Suppressor macrophage (primary cell): ENCODE measurements at places on chromosomes 3 and 15.

DNA sequence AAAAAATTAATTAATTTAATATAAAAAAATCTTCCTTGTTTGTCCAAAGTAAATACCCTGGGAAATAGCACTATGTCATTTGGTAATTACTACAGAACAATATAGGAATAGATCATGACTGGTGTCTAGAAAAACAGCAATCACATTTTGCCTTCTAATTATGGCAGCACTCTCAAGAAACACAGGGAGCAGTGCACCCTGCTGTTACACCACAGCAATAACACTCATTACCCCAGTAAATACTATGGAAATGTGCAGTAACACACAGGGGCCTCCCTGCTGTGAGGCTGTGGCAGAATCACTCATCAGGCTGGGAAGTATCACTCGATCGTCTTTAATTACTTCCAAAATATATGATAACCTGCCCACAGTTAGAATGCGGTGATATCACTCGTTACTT lies 646.0 kb downstream of the TUSC7 start:
- DNase-seq: peak; percentile 38

DNA sequence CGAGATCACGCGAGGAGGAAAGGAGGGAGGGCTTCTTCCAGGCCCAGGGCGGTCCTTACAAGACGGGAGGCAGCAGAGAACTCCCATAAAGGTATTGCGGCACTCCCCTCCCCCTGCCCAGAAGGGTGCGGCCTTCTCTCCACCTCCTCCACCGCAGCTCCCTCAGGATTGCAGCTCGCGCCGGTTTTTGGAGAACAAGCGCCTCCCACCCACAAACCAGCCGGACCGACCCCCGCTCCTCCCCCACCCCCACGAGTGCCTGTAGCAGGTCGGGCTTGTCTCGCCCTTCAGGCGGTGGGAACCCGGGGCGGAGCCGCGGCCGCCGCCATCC lies 1.1 kb upstream of the SETD5 start:
- peak; percentile 94 for DNase-seq

- no peak for DNase-seq
These were observed 10.3 kb downstream of the CTNNB1 start for GRCh38 chr3:41209646-41210045.

GRCh38 chr15:40087991-40088928 lies 20.4 kb downstream of the BMF start:
- no peak for DNase-seq

- DNase-seq: peak; percentile 85
These were observed 640 bp downstream of the MB21D2 start for GRCh38 chr3:192917028-192917403.

- no peak for DNase-seq
These were observed 344.0 kb upstream of the PROK2 start for GRCh38 chr3:72128921-72129320.

DNA sequence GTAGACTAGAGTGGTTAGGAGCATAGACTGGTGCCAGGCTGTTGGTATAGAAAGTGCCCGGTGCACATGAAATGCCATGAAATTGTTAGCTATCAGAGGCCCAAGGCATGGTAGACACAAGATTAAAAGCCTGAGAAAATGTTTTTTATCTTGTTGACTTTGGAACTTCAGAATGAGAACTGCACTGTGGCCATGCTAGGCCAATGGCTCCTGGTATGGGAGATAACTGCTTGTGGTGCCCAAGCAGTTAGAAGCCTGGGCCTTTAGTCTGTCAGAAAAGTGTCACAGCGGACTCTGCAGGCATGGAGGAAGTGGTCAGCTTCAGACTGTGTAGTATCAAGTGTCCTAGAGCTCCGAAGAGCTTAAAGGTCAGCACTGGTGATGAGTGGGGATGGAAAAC lies 11.9 kb downstream of the FYCO1 start:
- DNase-seq: no peak

- peak; percentile 83 for DNase-seq
These were observed 2.9 kb downstream of the CCR3 start for GRCh38 chr3:46245146-46245545.

- no peak for DNase-seq
These were observed 11.9 kb downstream of the FAIM start for GRCh38 chr3:138620431-138620830.

DNA sequence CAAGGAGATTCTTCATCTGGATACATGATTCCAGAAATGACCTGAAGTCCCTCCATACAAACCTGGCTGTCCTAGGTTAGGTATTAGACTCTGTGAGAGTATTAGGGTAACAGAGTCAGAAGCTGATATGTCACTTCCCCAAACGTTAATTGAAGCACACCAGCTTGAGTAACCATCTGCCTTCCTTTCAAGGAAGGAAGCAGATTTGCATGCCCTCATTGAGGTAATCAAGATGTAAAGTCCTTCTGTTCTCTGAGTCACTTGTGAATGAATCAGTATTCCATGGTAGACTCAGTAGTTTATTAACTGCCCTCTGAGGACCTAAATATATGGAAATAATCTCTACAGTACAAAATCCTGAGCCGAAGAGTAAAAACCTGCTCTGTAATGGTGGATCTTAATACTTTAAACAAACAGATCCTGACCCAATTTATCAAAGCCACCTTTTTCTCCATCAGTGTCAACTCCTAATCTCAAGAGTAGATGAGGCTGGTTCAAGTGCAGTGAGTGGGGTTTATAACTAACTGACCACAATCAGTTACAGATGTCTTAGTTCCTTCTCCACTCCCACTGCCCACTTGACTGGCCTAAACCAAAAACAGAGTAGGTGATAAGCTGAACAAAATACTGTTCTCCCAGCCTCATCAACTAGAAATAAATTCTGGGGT lies 246.2 kb upstream of the CHRM5 start:
- peak; percentile 87 for DNase-seq

DNA sequence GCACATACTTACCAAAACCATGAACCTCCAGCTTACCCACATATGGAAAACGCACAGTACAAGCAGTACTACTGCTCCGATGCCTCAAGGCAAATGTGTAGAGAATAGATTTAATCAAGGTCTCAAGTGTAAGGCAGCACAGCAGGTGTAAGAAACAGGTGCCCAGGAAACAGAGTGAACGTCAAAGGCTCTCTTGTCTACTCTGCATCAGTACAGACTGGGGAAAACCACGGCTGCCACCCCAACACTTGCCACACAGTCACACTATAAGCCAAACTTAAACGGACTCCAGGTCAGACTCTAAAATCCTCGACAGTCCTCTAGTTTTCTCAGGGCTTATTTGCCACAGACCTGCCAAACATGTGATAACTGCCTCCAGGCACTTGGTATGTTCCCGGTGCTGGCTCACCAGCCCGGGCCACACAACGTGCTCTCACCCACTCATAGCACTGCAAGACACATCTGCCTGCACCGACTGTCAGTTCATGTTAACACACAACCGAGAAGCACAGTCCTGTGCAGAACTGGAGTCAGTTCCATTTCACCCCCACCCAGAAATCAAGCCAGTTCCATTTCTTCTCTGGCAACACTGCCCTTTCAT lies 30.6 kb downstream of the ABCC5 start:
- no peak for DNase-seq

- no peak for DNase-seq
These were observed 71.5 kb downstream of the CERS3 start for GRCh38 chr15:100457201-100457600.

DNA sequence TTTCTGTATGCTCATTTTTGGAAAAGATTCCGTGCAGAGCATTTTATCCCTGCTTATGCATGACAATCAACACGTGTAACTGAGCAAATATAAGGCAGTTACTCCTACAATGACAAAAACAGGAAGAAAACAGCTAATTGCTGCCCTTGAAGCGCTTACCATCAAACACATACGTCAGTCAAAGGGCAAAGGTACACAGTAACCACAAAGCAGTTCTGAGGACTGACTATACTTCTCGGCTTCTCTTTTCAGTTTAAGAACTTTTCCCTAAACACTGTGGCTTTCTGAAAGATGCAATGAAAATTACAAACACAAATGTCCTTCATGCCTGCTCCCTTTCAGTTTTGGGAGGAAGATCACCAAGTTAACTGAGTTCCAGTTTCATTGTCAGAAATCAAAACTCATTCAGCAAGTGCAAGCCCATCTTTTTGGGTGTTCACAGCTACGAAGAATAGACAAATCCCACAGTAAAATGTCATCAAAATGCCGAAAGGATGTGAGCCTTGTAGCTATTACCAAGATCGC lies 602.8 kb downstream of the FOXP1 start:
- no peak for DNase-seq

DNA sequence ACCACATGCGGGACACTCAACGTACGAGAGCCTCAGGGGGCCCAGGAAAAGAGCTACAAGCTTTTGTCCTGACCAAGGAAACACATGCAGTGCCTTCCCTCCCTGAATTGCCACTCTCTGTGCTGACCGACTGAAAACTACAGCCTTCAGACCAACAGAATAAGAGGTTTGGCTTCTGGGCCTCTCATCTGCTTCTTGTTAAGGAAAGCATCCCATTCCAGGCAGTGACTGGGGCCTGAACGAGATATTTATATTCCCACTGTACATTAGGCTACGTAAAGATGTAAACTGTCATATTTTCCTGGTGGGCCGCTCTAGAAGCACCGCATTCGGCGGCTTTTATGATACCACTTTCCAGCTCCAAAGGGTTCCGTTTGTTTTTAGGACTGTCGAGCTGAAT lies 208.9 kb upstream of the TPM1 start:
- DNase-seq: no peak
